Right ventricle myocardium superior (tissue), 1 donor: ENCODE measurements at places on chromosomes 5 and 9. TPM values are rescaled to one million over a fixed set of nuclear protein-coding genes. Genes with fewer than 3 reads are reported as not detected.

The GRIA1 gene
- total RNA-seq: 0.05 TPM

DNA sequence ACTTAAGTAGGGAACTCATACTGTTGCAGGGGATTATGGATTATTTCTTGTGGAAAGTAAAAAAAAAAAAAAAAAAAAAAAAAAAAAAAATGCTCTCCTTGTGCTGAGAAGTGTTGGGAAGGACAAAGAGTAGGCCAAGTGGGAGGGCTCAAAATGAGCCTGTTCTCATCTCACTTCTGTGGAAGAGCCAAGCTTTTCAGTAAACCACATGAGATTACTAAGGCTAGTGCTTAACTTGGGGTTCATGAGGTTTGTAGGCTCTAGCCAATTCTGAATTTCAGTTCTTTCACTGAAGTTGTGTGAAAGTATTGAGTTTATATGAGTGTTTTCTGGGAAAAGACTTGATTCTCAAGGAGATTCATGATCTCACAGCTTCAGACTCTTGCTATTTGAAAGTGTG, 23.0 kb upstream of the CEP78 start:
- no peak for DNase-seq

DNA sequence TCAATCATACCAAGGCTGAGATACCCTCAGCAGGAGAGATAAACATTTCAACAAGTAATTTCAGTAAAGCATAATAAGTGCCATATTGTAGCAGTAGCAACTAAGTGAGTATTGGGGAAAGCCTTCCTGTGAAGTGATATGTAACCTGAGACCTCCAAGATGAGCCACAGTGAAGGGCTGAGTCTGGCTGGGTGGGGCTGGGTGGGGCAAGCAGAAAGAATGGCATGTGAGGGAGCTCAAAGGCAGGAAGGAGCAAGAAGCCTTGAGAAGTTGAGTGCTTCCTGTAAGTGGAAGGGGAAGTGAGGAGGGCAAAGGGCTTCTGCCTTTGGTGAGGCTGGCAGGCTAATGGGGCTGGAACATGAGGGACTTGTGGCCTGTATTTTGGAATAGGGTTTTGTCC, 19.7 kb upstream of the ASTN2 start:
- DNase-seq: no peak

- no peak for DNase-seq
Measured at GRCh38 chr5:35900972-35901695, 37.3 kb downstream of the CAPSL start.

DNA sequence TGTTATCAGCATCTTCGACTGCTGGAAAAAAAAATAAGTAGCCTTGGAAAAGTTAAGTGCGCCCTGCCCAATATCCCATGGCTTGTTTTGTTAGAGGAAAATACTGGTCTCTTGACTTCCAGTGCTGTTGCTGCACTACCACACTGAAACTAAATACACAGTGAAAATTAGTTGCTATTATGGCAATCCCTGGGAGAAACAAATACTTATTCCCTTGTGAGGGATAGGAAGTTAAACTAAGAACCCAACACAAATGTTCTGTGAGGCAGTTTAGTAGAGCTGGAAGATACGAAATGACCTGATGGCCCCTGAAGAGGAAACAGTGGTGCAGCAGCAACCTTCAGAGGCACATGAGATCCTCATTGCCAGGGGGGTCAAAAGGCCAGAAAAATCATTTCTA, 164.0 kb downstream of the ARL15 start:
- DNase-seq: no peak

- DNase-seq: no peak
Measured at GRCh38 chr5:91141642-91142041, 241.5 kb downstream of the ARRDC3 start.

DNA sequence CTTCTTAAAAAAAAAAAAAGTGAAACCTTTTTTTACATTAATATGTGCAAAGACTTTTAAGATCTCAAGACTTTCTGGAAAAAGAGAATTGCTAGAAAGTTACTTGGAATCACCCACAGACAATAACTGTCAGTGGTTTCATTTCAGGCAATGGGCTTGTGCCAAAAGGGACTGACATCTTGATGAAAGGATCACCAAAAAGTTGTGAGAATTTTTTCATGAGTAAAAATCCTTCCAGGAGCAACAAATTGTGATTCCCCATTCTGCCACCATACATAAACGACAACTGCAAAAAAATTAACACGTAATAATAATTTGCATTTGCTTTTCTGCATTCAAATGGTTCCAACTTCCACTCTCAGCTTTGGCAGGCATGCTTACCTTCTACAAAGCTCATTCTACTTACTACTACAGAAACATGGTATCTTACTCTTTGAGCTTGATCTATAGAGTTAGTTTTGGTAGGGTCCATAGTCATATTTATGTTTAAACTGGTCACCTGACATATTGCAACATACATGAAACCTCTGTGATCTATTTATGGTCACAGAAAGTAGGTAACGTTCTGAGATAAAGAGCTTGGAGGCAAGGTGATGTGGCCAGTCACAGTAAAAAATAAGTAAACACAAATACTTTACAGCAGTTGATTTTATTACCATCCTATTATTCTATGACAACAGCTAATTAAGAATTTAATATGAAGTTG, 3.0 kb downstream of the NREP start:
- DNase-seq: no peak
